ELR (cell line): ENCODE measurements at places on chromosomes 7 and 10.
A peak's percentile ranks its signal among the peaks of the same experiment; 100 is the strongest.

DNA sequence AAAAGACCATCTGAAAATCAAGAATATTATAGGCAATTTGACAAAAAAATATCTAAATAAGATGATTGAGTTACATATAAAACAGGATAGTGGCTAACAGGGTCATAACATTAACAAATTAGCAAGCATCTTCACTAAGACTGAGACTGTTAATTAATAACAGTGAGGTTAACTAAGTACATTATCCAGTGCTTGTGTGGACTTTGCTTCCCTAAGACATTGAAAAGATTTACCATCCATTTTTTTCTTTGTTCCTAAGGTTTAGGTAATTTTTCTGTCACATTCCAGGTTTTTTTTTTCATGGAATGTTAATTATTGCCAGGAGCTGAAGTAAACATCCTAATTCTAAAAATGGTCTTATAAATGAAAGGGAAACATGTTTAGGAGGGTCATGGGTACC, 227.6 kb downstream of the ANKRD7 start:
- DNase-seq, result no peak

DNA sequence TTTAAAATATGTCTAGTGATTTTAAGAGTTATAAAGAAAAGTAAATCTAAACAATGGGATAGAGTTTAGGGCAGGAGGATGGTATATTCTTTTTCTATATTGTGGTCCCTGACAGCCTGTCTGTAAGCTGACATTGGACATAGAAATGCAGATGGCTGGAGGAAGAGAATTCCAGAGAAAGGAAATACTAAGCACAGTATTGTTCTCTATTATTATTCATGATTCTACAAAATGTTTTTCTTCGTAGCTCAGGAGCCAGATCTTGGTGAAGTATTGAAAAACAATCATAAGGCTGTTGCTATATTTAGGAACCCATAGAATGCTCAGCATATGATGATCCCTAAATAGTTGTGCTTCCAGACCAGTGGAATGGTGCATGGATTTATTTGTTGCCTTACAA, 117.0 kb upstream of the FAM3C start:
- DNase-seq, result no peak

DNA sequence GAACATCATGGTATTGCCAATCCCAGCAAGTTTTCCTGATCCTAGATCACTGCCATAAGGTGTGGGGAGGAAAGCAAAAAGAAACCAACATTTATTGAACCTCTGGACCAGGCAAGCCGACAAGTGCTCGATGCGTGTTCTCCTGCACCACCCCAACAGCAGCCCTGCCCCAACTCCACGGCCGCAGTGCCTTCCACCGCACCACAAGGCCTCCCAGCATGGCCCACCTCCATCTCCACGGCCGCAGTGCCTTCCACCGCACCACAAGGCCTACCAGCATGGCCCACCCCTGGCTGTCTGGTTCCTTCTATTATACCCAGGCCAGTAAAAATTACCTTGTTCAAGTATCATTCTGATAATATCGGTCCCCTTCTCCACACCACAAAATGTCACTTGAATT, 8.7 kb downstream of the HIPK2 start:
- DNase-seq, result no peak

DNA sequence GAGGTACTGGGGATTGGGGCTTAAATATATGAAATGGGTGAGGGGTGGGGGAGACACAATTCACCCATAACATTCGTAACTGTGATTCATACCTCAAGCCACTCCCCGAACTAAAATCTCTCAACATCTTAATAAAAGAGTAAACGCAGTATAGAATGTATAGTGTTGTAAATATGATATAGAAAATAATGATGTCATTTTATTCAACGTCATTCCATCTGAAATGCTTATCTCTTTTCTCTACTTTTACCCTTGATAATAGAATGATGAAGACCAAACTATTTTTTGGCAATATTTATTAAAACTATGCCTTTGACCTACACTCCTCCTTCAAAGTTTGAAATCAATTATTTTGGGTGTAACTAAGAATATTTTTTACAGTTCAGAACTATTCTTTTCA, 36.4 kb downstream of the FRA10AC1 start:
- DNase-seq, result no peak

DNA sequence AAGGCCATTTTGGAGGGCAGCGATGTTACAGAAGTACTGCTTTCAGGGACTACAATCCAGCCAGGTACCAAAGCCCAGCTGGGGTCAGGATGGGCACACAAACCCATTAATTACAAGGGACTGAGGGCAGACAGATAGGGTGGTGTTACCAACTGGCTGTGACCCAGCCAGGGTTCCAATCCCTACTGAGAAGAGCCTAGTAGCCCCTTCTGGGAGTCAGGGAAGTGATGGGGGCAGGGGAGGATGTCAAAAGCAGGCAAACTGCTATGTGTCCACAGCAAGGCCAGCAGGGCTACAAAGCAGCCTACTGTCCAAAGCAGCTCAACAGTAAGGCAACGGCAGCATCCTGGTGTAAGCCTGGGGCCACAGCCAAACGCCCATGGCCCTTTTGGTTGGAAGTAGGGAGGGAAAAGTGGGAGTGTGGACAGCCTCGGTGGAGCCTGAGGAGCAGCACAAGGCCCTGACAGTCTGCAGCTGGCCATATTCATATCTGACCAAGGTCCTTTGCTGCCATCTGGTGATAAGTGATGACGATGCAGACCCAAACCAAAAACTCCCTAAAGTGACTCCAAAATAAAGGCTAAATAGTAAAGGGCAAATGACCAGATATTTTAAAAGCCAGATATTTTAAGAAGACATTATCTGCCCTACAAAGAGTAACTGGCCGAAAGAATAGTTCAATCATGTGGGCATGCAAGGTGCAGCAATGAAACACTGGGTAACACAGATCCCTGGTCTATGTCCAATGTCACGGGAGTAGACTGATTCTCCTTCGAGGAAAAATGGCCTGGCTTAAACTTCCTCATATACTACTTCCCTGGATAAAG, 56.9 kb downstream of the XPNPEP1 start:
- peak; percentile 35 for DNase-seq
